Transverse colon (tissue), 4 donors: ENCODE measurements at places on chromosomes 2 and 18. TPM values are rescaled to one million over a fixed set of nuclear protein-coding genes. Genes with fewer than 3 reads are reported as not detected.

The GPR45 gene
- total RNA-seq, result not detected

The DNER gene
- total RNA-seq, result 4.9 TPM

The MYOM1 gene
- 8.3 TPM for total RNA-seq

The RTP5 gene
- total RNA-seq, result 0.16 TPM

DNA sequence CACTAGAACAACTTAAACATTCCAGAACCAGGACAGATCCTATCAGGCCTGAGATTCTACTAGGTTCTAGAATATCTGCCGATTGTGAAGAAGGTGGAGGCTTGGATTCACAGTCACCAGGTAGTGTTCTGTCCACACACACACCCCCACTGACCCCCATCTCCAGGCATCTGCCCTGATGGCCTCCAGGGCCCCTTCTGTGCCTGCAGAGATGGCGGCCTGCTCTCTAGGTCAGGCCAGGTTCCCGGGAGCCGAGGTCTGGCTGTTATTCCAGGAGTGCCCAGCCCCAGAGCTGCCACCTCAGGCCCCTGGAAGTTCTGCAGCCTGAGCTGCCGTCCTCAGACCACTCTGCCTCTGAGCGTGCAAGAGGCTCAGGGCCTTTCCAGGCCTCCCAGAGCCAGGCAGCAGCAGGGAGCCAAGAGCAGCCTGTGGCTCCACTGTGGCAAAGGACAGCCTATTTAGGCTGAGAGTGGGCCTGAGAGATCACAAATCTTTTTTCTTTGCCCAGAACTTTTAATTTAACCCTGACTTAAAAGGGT is 96.2 kb upstream of the ASAP2 start:
- H3K4me3 ChIP-seq, result no peak overlapping the region
- H3K27me3 ChIP-seq, result no peaks in the 10 kb centered on the region
- H3K36me3 ChIP-seq, result no peaks in the 10 kb centered on the region
- H3K27ac ChIP-seq, result no peak overlapping the region
- DNase-seq, result no peak
- H3K4me1 ChIP-seq, result peaks cover 10% of the 10 kb centered on the region

- no peak for DNase-seq
- no peak overlapping the region for H3K4me3 ChIP-seq
- H3K36me3 ChIP-seq, result no peaks in the 10 kb centered on the region
- H3K27ac ChIP-seq, result no peak overlapping the region
- peaks cover 99% of the 10 kb centered on the region for H3K27me3 ChIP-seq
Measured at GRCh38 chr2:176075481-176075880, 8.3 kb downstream of the EVX2 start.

GRCh38 chr2:143686585-143687164 is 557.5 kb downstream of the ARHGAP15 start:
- H3K27ac ChIP-seq, result no peak overlapping the region
- no peak for DNase-seq
- no peaks in the 10 kb centered on the region for H3K4me1 ChIP-seq
- H3K27me3 ChIP-seq, result no peaks in the 10 kb centered on the region
- no peaks in the 10 kb centered on the region for H3K36me3 ChIP-seq
- H3K4me3 ChIP-seq, result no peak overlapping the region

DNA sequence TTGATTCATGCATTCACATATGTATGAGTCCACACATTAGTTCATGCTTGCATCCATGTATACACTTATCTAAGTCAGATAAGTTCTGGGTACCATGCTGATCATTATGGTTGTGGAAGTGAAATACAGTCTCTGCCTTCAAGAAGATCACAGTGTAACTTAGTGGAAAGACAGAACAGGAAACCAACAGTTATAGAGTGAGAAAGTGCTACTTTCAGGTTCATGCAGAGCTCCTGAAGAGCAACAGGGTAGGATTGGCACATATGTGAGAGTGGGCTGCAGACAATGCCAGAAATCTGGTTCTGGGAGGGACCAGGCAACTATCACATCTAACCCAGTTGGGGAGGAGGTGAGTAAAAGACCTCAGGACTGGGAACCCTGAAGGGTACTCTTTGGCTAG is 35.4 kb upstream of the PGAP1 start:
- H3K4me1 ChIP-seq, result peaks cover 4% of the 10 kb centered on the region
- H3K4me3 ChIP-seq, result no peak overlapping the region
- DNase-seq, result no peak
- H3K27me3 ChIP-seq, result no peaks in the 10 kb centered on the region
- no peak overlapping the region for H3K27ac ChIP-seq

GRCh38 chr18:23682472-23682871 is 6.8 kb upstream of the LAMA3 start:
- no peak overlapping the region for H3K4me3 ChIP-seq
- H3K27ac ChIP-seq, result no peak overlapping the region
- H3K4me1 ChIP-seq, result peaks cover 6% of the 10 kb centered on the region
- peaks cover 53% of the 10 kb centered on the region for H3K27me3 ChIP-seq
- H3K36me3 ChIP-seq, result no peaks in the 10 kb centered on the region

DNA sequence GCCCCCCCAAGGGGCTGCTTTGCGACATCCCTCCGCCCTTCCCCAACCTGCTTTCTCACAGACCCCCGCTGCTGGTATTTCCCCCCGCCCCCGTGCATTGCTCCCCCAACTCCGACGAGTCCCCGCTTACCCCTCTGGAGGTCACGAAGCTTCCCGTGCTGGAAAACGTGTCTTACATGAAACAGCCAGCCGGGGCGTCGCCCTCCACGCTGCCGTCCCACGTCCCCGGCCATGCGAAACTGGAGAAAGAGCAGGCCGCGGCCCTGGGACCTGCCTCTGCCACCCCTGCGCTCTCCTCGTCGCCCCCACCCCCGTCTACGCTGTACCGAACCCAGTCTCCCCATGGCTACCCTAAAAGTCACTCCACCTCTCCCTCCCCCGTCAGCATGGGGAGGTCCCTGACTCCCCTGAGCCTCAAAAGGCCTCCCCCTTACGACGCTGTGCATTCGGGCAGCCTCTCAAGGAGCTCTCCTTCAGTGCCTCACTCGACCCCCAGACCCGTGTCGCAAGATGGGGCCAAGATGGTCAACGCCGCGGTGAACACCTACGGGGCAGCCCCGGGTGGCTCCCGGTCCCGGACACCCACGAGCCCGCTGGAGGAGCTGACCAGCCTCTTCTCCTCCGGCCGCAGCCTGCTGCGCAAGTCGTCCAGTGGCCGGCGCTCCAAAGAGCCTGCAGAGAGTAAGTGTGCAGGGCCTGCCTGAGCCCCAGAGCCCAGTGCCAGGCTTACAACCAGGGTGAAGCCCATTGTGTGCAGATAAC is 183.0 kb downstream of the NYAP2 start:
- no peak overlapping the region for H3K4me3 ChIP-seq
- no peaks in the 10 kb centered on the region for H3K4me1 ChIP-seq
- no peak overlapping the region for H3K27ac ChIP-seq
- DNase-seq, result no peak

- H3K4me1 ChIP-seq, result no peaks in the 10 kb centered on the region
- H3K36me3 ChIP-seq, result no peaks in the 10 kb centered on the region
Measured at GRCh38 chr2:158662421-158662820, 132.7 kb upstream of the DAPL1 start.

- no peaks in the 10 kb centered on the region for H3K27me3 ChIP-seq
- no peaks in the 10 kb centered on the region for H3K36me3 ChIP-seq
- no peak overlapping the region for H3K27ac ChIP-seq
- H3K4me3 ChIP-seq, result no peak overlapping the region
Measured at GRCh38 chr2:227411320-227411989, 23.7 kb upstream of the SCYGR1 start.

- peak; percentile 51 for DNase-seq
- peaks cover 21% of the 10 kb centered on the region for H3K4me1 ChIP-seq
- H3K27ac ChIP-seq, result peak overlapping the region; percentile 94
- no peaks in the 10 kb centered on the region for H3K27me3 ChIP-seq
Measured at GRCh38 chr2:26344581-26345282, 1.2 kb upstream of the SELENOI start.

DNA sequence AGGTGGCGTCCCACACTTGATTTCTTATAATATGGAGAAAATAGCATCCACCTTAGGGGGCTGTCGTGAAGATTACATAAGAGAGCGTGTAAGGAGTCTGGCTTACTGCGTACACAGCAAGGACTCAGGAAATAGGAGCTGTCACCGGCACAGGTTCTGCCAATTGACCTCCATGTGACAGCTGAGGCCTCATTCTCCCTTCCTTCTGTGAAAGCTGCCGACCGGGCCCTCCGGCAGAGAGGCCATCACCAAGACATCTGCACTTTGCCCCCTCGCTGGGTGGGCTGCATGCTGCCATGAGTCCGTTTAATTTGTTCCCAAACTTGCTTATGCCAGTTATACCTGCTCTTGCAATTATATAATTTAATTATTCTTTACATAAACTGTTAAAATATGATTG is 27.7 kb downstream of the HS1BP3 start:
- peaks cover 21% of the 10 kb centered on the region for H3K4me1 ChIP-seq
- DNase-seq, result no peak
- no peak overlapping the region for H3K4me3 ChIP-seq
- H3K27me3 ChIP-seq, result no peaks in the 10 kb centered on the region
- H3K36me3 ChIP-seq, result no peaks in the 10 kb centered on the region
- no peak overlapping the region for H3K27ac ChIP-seq

DNA sequence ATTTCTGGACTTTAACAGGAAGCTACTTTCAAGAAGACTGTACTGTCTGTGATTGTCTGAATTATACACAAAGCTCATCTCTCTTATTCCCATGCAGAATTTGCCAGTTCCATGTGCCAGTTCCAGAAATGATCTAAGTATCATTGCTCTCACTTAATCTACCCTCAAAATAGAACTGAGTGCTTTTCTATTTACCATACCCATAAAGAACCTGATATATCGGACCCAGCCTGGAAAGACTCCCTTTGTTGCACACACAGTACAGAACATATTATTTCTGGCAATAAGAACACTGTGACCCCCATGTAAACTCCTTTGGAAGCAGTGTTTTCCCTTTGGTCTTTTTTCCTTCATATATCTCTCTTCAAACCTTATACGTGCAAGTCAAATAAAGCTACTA is 102.3 kb upstream of the TTN start:
- H3K4me1 ChIP-seq, result no peaks in the 10 kb centered on the region
- no peak for DNase-seq
- H3K36me3 ChIP-seq, result no peaks in the 10 kb centered on the region
- H3K27ac ChIP-seq, result no peak overlapping the region
- no peak overlapping the region for H3K4me3 ChIP-seq
- no peaks in the 10 kb centered on the region for H3K27me3 ChIP-seq

GRCh38 chr18:10437837-10438236 is 16.6 kb upstream of the APCDD1 start:
- H3K27me3 ChIP-seq, result peaks cover 10% of the 10 kb centered on the region
- no peak for DNase-seq
- H3K36me3 ChIP-seq, result no peaks in the 10 kb centered on the region
- no peaks in the 10 kb centered on the region for H3K4me1 ChIP-seq
- H3K27ac ChIP-seq, result no peak overlapping the region
- H3K4me3 ChIP-seq, result no peak overlapping the region

DNA sequence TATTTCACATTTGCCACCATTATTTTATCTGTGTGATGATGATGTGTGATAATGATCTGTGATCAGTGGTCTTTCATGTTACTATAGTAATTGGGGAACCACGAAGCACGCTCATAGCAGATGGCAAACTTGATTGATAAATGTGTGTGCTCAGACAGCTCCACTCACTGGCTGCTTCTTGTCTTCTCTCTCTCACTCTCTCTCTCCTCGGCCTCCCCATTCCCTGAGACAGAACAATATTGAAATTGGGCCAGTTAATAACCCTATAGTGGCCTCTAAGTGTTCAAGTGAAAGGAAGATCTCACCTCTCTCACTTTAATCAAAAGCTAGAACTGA is 60.7 kb upstream of the RAPGEF4 start:
- no peak for DNase-seq
- H3K4me1 ChIP-seq, result peaks cover 3% of the 10 kb centered on the region
- H3K4me3 ChIP-seq, result no peak overlapping the region
- no peak overlapping the region for H3K27ac ChIP-seq
- H3K27me3 ChIP-seq, result no peaks in the 10 kb centered on the region

GRCh38 chr2:10588931-10589330 is 100.8 kb downstream of the NOL10 start:
- no peak overlapping the region for H3K4me3 ChIP-seq
- H3K4me1 ChIP-seq, result peaks cover 5% of the 10 kb centered on the region

DNA sequence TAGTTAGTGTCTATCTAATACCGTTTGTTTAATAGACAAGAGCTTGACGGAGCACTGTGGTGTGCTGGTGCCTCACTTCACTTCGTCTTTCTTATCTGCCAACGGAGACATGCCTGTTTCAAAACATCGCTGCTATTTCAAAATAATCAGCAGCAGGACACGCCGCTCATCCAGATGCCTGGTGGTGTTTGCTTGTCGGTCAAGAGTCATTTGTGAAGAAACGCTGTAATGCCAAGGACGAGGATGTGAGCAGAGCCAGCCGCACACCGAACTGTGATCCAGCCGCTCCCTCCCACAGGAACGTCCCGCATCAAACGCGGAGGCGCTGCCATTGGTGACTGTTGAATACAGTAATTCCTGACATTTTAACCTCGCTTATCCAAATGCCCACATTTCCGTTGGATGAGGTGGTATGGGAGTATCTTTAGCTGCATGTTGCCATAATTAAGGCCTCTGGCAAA is 432.4 kb downstream of the FBXO15 start:
- no peak overlapping the region for H3K4me3 ChIP-seq
- no peaks in the 10 kb centered on the region for H3K36me3 ChIP-seq
- no peak overlapping the region for H3K27ac ChIP-seq
- H3K27me3 ChIP-seq, result no peaks in the 10 kb centered on the region

DNA sequence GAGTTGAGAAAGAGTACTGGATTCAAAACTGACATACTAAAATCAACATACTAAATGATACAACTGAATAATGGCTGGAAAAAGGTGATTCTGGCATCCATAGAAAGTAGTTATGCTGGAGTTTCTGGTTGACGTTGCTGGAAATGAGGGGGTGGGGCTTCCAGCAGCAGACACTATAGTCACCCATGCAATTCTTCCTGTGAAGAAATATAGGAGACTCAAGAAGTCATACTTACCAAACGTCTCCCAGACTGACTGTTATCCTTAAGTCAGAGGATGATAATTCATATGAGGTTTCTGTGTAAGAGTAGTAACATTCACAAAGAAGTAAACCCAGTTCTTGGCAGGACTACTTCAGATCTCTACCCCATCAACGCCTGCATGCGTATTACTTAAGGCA is 23.6 kb downstream of the DTNB start:
- no peaks in the 10 kb centered on the region for H3K27me3 ChIP-seq
- H3K36me3 ChIP-seq, result no peaks in the 10 kb centered on the region
- no peak overlapping the region for H3K27ac ChIP-seq
- no peak for DNase-seq

DNA sequence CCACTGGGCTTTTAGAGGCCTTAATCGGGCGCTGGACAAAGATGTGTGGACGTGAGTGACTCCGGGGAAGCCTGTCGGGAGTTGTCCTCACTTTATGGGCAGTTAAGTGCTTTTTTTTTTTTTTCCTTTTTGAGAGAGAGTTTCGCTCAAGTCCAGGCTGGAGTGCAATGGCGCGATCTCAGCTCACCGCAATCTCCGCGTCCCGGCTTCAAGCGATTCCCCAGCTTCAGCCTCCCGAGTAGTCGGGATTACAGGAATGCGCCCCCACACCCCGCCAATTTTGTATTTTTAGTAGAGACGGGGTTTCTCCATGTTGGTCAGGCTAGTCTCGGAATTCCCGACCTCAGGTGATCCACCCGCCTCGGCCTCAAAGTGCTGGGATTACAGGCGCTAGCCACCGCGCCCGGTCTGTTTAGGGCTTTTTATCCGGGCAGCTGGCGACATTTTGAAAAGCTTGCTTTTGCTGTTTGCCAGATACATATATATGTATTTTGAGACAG is 1.5 kb downstream of the MSH6 start:
- peak overlapping the region; percentile 98 for H3K27ac ChIP-seq
- H3K4me1 ChIP-seq, result peaks cover 24% of the 10 kb centered on the region
- peak; percentile 19 for DNase-seq
- peak overlapping the region; percentile 82 for H3K4me3 ChIP-seq
- H3K27me3 ChIP-seq, result no peaks in the 10 kb centered on the region
